ENCODE measurements at places on chromosomes 1 and 21.

DNA sequence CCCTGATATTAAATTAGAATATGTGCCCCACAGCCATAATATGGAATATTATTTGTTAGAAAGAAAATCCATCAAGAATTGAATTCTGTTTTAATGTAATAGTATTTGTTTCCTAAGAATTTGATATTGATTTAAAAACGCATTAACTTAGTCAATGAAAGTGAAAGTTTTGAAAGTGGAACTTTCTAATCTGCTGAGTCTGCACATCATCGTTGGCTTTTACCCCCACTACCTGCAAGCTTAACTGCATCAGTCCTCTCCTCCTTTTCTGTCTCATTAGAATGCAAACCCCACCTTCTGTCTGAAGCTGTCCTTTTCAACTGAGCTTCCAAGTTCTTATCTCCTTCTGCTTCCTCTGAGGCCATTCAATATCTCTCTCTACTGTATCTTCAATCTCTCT is 42.5 kb downstream of the XCL1 start:
- DNase-seq = no peak

DNA sequence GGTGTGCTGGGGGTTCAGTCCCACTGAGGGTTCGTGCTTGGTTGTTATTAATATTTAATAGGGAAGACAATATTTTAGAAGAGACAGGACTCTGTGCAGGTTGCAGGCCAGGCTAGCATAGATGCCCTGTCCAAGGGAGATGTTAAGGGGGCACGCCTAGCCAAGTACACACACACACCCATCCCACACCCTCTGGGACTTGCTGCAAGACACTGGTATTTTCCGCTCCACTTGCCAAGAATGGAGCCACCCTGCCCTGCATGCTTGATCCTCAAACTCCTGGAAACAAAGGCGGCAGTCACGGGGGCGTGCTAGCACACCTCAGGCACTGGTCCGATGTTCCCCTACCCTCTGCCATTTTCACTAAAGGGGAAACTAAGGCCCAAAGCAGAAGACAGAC is 99.1 kb downstream of the MRPL37 start:
- no peak for DNase-seq

DNA sequence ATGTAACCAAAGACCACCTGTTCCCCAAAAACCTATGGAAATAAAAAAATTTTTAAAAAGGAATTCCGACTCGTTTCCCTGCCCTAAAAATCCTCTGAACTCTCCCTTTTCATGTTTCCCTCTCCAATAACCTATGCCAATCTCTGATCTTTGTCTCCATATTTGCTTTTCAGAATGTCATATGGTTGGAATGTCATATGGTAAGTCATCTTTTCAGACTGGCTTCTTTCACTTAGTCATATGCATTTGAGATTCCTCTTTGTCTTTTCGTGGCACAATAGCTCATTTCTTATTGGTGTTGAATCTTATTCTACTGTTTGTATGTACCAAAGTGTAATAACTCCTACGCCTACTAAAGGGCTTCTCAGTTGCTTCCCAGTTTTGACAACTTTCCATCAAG is 117.5 kb downstream of the BACH1 start:
- DNase-seq = no peak

- no peak for DNase-seq
These were observed 8.3 kb downstream of the ELF3 start for GRCh38 chr1:202018468-202019234.

- no peak for DNase-seq
These were observed 42.2 kb upstream of the GOLT1A start for GRCh38 chr1:204255966-204256365.

- no peak for DNase-seq
These were observed 323.3 kb downstream of the RPS6KC1 start for GRCh38 chr1:213374369-213374768.

DNA sequence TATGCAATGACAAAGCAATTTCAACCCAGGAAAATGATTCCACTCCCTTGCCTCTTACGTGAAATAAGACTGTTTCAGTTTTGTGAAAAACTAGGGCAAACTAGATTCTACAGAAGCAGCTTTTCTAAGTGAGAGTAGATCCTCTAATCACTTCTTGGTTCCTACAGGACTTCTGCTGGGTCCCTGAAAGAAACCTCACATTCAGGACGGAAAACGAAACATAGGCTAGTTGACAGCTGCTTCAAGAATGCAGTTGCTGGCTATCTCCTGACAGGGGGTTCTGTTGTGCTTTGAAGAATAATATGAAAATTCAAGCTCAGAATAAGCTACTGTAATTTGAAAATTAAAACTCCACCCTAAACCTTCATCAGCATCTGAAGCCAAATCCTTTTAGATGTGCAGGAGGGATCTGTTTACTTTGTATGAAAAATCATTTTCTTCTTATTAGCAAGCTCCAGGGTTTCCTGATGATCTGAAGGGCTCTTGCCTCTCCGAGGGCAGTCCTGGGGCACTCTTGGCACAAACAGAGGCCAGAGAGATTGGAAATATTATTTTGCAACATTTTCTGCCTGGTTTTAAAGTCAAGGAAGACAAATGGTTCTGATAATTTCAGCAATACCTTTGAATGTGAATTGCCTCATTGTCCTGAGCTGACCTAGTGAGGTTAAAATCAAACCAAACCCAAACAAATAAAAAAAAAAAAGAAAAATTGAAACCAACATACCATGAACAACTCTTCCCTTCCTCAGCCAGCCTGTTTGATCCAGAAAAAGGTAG is 55.0 kb downstream of the NTMT2 start:
- DNase-seq = no peak

DNA sequence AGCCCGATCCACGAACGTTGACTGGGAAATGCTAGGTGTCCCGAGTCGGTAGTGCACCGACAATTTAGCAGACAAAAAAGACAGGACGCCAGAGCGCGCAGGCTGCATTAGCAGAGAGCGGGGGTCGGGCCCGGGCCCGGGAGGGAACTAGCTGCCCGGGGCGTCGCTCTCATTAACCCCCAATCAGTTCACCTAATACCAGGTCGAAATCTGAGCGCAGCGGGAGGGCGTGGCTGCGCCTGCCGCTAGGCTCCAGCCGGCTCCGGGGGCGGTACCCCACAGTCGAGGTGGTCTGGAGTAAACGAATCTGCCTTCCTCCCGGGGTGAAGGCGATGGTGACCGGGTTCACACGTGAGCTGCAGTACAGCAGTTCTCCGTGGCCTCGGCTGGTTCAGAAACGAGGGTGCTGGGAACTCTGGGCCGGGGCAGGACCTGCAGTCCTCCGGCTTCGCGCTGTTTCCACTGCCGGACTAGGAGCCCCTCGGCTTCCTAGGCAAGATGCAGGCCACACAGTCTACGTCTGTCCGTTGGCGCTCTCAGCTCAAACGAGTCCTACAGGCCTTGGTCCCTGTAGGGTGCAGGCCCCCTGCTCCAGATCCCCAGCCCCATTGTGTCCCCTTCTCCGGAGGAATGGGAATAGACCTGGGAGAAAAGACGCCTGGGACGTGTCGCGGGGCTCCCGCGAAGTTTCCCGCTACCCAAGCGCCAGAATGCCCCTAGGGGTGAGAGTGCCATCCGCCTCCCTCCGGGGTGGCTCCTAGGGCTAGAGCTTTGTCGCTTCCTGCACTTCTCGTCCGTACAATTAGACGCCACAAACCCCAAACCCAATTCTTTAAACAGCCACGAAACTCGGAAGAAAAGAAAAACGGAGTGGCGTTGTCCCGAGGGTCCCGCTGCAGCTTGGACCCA is 2.0 kb downstream of the GFI1 start:
- no peak for DNase-seq

All from omental fat pad (tissue), 4 donors.